ENCODE measurements at places on chromosomes 3 and 15.
A peak's percentile ranks its signal among the peaks of the same experiment; 100 is the strongest.

- no peak for DNase-seq
Observed at GRCh38 chr3:73379465-73379864, 245.3 kb downstream of the PDZRN3 start.

GRCh38 chr3:32847528-32847927 lies 29.7 kb downstream of the TRIM71 start:
- DNase-seq, result no peak

DNA sequence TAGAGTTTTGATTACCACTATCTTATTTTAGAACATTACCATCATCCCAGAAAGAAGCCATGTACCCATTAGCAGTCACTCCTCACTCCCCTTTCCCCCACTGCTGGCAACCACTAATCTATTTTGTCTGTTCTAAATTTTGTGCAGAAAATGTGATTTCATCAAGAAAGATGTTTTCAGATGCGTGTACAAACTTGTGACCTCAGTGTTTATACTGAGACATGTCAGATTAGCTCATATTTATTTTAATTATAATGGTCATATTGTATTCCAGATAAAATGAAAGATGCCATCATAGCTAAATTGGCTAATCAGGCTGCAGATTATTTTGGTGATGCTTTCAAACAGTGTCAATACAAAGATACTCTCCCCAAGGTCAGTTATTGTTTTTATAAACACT lies 27.8 kb downstream of the PDCD6IP start:
- DNase-seq, result no peak

DNA sequence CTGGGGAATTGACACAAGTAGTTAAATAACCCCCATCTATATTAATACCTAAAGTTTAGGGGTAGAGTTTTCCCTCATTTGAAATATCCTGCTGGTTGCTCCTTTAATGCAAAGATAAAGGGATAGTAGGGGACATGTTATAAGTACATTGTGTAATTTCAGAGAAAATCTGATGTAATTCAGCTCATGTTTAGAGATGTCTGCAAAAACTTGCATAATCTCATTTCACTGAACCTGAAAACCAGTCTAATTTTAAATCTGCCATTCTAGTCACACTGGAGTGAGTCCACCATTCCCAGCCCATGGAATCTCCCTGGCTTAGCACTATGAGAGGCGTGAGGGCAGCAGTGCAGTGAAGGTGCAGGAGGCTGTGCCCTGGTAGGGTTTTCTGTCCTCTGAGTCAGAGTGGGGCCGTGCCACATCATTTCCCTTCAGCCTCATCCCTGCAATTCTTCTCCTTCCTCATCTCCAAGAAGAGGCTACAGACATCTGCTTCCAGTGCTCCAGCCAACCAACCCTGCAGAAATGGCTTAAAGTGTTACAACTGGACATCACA lies 246.3 kb upstream of the UMPS start:
- DNase-seq, result no peak

GRCh38 chr15:98599909-98600691 lies 48.2 kb upstream of the IGF1R start:
- peak; percentile 39 for DNase-seq

DNA sequence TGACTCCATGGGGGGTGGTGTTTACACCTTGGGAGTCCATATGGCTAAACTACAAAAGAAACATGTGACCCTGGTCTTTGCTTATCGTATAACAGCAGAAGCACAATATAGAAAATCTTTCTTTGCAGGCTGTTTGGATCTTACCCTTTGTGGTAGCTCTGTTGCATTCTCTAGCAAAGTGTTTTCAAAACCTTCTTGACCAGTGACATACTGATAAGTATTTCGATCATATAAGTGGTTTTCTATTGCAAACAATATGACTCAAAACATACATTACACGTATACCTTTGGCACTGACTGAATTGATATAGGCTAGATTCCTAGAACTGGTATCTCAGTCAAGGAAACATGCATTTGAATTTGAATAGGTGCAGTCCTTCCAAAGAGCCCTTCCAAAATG lies 24.7 kb upstream of the ATP10A start:
- DNase-seq, result no peak

DNA sequence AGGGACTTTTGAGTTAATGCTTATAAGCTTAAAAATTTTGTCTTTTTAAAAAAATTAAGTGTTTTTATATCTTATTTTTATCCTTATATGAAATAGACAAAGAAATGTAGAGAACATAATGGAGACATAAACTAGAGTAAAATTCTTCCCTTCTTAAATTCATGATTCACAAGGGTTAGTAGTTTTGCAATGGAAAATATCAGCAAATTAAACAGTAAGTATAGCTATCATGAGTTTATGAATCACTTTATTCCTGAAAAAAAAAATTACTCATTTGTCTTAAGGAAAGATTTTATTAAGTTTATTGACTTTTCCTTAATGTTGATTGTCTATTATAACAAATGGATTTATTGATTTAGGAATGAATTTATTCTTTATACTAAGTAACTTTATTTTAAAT lies 4.3 kb downstream of the ATP6V1A start:
- no peak for DNase-seq

DNA sequence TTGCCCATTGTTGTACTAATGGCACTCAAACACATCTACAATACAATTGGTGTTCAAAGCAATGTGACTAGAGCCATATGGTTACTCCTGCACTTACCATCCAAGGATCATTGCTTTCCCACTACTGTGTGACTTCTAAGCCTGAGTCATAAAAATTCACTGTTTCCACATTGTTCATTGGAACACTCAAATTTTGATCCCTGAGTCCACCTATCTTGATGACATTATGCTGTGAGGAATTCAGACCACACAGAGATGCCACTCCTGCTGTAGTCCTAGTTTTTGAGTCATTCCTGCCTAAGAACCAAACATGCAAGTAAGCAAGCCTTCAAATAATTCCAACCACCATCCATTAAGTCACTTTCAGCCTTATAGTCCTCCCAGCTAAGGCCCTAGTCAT lies 176.2 kb downstream of the EFHB start:
- no peak for DNase-seq

GRCh38 chr3:194870394-194871110 lies 184.9 kb downstream of the FAM43A start:
- DNase-seq, result no peak

- no peak for DNase-seq
Observed at GRCh38 chr3:187015903-187016638, 85.7 kb downstream of the ST6GAL1 start.

GRCh38 chr3:50150404-50150750 lies 4.7 kb upstream of the SEMA3F start:
- no peak for DNase-seq

GRCh38 chr3:172294223-172294806 lies 153.9 kb downstream of the GHSR start:
- DNase-seq, result no peak

GRCh38 chr3:81726132-81726531 lies 35.3 kb downstream of the GBE1 start:
- no peak for DNase-seq

- DNase-seq, result no peak
Observed at GRCh38 chr3:48397767-48398681, 26.0 kb downstream of the FBXW12 start.

GRCh38 chr3:78889348-78889747 lies 878.5 kb downstream of the ROBO1 start:
- DNase-seq, result no peak

DNA sequence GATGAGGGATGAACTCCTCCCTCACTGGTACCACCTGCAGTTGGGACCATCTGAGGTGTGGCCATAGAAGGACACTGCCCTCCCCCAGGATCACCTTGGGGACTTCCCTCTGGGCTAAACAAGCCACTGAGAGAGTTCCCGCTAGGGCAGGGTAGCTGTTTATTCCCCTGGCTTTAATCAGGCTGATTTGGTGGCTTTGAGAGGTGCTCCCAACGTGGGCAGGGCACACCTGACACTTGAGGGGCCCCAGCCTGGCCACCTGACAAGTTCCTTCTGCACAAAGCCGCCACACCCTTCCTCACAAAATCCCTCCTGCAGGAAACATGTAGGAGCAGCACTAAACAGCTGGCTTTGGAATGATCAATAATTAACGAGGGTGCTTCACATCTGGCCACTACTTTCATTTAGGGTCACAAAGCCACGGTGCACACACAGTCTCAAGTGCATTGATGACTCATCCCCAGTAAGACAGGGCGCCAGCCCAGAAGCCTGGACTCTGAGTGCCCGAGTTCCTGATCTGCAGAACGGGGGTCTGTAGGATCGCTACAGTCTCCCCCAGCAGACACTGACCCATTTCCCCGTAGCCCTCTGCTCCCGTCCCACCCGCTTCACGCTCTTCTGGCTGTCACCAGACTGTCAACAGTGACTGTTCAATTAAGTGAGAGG lies 75.1 kb downstream of the ATP10A start:
- no peak for DNase-seq

DNA sequence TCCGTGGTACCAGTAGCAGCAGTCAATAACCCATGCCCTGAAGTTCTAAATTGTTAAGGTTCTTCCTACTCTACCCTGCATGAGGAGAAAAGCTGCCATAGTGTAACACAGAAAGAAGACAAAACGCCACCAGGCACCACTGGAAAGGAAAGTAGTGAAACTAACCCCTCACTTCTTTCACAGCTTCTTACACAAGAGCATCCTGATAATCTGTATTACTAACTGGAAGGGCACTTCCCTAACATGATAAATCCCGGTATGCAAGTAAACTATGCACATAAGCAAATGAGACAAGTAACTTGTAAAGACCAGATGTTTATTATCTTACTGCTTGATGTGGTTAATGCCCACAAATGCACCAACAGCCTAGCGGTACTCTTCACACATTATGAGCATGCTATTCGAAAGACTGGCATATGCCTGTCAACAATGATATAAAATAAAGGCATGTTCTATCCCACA lies 141.3 kb downstream of the ADAM10 start:
- DNase-seq, result no peak

- DNase-seq, result no peak
Observed at GRCh38 chr3:61231693-61232092, 19.6 kb downstream of the FHIT start.

GRCh38 chr15:91593067-91593466 lies 260.4 kb upstream of the SLCO3A1 start:
- DNase-seq, result no peak

DNA sequence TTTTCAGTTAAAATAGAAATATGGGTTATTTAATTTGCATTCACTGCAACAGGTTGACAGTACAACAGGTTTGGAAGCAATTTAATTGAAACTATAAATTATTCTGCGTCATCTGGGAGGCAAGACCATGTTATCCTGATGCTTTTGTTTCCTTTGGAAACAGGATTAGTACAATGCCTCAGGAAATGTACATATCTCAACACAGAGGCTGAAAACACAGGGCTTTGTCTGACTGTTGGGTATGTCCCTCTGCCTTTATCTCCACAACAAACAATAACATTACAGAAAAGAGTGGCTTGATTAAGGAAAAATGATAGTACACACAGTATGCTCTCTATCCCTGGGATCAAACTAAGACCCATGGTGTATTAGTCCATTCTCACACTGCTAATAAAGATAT lies 95.7 kb downstream of the KCNMB2 start:
- no peak for DNase-seq

- DNase-seq, result no peak
Observed at GRCh38 chr15:94135486-94136147, 95.7 kb upstream of the MCTP2 start.

DNA sequence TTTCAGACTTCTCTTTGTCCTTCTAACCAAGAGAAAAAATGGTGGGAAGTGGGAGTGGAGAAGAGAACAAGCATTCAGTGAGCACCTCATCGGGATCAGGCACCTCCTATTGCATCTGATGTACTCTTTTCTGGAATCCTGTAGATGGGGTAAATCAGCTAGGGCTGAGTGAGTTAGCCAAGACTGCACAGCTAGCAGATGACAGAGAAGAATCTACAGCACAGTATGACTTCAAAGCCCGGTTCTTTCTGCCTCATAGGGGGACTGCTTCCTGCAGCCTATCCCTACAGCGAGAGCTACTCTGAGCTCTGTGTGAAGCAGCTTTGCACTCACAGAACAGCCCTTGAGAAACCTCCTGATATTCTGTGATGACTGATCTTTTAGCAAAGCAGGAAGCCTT lies 275.2 kb upstream of the MEIS2 start:
- DNase-seq, result no peak

- no peak for DNase-seq
Observed at GRCh38 chr3:32568953-32569352, 1.7 kb downstream of the DYNC1LI1 start.

- DNase-seq, result no peak
Observed at GRCh38 chr15:83866692-83867091, 212.8 kb downstream of the ADAMTSL3 start.

GRCh38 chr15:66982816-66983215 lies 82.6 kb upstream of the SMAD3 start:
- no peak for DNase-seq

DNA sequence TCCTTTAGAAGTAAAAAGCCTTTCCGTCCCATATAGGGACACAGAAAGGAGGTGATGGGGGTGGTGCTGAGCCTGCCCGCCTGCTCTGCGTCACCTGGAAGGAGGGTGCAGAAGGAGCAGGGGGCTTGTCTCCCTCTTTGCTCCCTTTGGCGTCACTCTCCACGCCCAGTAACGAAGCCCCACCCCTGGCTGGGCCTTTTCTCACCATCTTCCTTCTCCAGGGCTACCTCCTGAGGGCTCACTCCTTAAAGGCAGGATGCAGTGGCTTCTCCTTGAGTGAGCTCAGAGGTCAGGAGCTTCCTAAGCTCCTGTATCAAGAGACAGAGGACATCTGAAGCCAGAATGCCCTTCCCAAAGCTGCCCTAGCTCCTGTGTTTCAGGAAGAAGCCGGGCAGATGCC lies 31.5 kb downstream of the SLCO3A1 start:
- DNase-seq, result no peak

- DNase-seq, result peak; percentile 80
Observed at GRCh38 chr3:151156618-151157216, 46.3 kb downstream of the GPR171 start.

- no peak for DNase-seq
Observed at GRCh38 chr15:60526127-60526616, 47.2 kb upstream of the ICE2 start.

- no peak for DNase-seq
Observed at GRCh38 chr3:111229301-111229700, 157.7 kb downstream of the NECTIN3 start.

- peak; percentile 80 for DNase-seq
Observed at GRCh38 chr3:15291589-15292541, 40.5 kb downstream of the SH3BP5 start.

DNA sequence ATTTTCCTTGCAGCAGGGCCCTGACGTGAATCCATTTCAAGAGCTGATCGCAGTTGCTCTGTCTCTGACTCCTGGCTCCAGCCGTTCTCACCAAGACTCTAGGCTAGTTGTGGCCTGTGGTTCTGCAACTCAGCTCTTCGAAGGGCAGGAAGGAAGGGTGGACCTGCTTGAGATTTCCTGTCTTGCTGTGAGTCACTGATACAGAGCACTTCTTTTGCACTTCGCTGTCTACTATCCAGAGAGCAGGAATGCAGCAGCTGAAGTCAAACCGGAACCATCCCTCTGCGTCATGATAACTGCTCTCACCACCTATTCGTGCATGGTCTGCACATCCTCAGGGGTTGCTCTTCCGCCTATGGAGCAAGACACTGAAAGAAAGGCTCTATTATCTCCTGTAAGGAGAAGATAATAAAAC lies 59.7 kb downstream of the RAP2B start:
- DNase-seq, result peak; percentile 91

All from activated CD4-positive, alpha-beta T cell treated with anti-CD3 and anti-CD28 coated beads, Interleukin-2, amount 50 U/mL, for 16 hours (primary cell).